Neural progenitor cell (in vitro differentiated cells): ENCODE measurements at places on chromosomes 4 and X.

DNA sequence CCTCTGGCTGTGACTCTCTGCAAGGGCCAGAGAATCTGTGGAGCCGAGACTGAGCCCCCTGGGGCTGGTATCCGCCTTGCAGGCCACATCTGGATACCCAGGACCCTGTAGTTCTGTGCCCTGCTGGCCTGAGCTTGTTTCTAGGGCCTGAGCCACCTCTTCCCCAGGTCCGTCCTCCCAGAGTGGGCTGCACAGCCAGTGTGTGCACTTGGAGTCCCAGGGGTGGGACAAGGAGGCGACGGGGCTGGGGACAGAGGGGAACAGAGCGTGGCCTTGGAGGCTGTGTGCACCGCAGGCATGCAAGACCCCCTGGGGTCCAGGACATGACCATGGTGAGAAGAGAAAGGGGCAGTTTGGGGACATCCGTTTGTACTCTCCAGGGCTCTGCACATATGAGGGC, 105.5 kb downstream of the SORCS2 start:
- no peak for DNase-seq

GRCh38 chr4:109662771-109663170, 40.5 kb downstream of the CASP6 start:
- peak; percentile 34 for DNase-seq

DNA sequence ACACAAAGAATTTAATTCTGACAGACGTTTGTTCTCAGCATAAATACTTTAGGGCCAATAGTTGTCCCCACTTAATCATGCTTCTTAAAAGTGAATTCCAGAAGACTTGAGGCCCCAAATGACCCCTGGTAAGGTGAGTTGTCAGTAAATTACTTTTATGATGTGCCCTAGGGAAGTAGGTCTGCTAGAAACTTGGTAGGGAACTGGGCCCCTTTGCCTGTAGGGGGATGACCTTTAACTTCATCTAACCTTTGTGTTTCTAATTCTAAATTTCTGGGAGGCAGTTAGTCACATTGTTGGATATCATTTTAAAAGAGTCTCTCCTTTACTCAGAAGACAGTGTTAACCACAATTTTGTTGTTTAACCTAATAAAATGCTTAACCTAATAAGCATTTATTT, 28.8 kb downstream of the HHIP start:
- no peak for DNase-seq

GRCh38 chr4:178196751-178197374, 754.6 kb upstream of the AGA start:
- no peak for DNase-seq

DNA sequence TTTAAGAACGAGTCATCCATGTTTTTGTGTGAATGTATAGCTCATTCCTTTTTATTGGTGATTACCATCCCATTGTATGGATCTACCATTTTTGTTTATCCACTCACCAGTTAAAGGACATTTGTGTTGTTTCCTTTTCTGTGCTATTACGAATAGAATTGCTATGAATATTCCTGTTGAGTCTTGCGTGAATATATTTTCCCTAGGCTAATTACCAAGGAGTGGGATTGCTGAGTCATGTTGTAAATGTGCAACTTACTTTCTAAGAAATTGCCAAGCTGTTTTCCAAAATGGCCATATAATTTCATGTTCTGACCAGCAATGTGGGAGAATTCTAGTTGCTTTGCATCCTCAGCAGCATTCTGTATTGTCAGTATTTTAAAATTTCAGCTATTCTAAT, 51.3 kb downstream of the YIPF6 start:
- DNase-seq: no peak

- peak; percentile 97 for DNase-seq
Observed at GRCh38 chr4:1410491-1411325, 4.5 kb upstream of the NKX1-1 start.

DNA sequence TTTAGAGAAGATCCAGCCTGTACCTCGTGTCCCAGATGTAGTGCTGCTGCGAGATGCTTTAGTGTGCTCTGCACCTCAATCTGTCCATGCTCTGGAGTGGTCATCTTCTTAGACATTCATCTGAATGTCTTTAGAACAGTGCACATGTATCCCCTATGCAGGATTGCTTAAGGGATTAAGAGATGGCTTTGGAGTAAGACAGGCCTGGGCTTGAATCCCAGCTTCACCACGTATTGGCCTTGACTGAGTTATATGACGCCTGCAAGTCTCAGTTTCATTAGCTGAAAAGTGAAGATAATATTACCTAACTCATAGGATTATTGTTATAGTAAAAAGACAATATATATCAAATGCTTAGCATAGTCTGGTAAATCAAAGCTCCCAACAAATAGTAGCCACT, 98.3 kb downstream of the NFKB1 start:
- no peak for DNase-seq

DNA sequence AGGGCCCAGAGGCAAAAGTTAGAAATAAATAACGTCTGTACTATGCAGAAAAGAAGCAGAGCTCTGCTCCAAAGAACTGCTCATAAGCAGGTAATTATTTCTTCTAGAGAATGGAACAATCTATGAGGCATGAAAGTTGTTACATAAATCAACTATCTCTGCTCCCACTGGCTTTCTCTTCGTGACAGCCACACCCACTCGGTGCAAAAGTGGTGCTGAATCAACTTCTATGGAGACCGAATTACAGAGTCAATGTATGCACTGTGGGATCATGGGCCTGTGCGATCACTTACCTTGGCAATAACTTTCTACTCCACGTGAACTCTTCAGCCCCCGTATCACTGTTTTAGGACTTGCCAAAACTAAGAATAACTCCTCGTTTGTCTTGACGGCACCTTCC, 99.4 kb upstream of the ATXN3L start:
- DNase-seq: no peak

DNA sequence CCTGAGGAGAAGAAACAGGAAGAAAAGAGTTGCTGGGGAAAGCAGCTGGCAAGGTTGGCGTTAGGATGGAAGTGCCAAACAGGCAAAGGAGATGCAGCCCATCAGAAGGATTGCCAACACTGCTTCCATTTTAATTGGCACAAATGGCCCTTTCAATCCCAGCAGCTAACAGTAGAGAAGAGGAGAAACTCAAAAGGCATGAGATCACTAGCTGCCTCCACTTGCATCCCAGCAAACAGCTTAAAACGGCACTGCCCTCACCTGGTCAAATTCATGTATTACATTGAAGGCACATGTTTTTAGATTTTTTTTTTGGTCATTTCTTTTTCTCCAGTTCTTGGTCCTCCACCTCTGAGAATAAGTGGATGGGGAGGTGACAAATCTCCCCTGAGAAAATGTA, 14.9 kb upstream of the LOC101059915 start:
- peak; percentile 61 for DNase-seq

GRCh38 chrX:69321006-69321655, 155.9 kb upstream of the PJA1 start:
- no peak for DNase-seq

DNA sequence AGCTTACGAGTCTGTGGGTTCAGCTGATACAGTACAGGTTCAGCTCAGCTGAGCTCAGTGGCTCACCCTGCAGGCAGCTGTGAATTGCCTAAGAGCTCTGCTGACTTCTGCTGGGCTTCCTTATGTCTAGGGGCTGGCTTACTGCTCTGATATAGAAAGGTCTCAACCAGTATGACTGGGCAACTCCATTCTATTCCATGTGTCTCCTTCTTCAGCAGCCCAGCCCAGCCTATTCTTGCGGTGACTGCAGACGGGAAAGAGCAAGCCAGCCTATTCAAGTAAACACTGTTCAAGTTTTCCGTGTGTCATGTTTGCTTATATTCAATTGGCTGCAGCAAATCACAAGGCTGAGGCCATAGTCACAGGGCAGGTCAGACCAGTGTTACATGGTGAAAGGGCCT, 615.4 kb upstream of the ZFP42 start:
- peak; percentile 59 for DNase-seq

- no peak for DNase-seq
Observed at GRCh38 chr4:26023203-26023972, 109.4 kb downstream of the SMIM20 start.

DNA sequence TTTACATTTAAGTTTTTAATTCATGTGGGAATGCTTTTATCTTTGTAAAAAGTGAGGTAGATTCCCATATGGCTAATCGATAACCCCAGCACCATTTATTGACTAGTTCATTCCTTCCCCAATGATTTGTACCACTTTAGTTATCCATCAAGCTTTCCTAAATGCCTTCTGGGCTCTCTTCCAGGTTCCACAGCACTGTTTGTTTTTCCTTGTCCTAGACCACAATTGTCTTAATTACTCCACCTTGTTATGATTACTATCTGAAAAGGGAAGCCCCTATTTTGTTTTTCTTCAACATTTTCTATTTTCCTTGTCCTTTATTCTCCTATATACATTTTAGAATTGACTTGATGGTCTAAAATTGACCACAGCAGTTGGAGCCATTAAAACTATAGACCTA, 48.5 kb upstream of the GPRIN3 start:
- no peak for DNase-seq

DNA sequence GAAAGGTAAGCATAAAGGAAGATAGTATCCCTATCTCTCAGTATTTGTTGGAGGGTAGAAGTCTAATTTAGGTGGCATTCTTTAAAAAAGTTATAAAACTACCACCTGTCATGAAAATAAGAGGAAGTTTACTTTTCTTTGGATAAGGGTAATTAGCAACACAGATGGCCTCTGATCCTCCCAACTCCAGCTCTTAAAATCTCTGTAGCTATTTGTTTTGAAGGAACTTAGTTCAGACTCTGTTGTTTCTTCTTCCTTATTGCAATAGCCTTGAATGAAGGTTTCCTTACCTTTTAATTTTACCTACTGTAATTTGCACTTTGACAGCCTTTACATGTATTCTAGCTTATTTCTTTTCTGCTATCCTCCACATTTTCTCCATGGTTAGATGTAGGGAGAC, 1261.3 kb downstream of the RAPGEF2 start:
- DNase-seq: no peak

DNA sequence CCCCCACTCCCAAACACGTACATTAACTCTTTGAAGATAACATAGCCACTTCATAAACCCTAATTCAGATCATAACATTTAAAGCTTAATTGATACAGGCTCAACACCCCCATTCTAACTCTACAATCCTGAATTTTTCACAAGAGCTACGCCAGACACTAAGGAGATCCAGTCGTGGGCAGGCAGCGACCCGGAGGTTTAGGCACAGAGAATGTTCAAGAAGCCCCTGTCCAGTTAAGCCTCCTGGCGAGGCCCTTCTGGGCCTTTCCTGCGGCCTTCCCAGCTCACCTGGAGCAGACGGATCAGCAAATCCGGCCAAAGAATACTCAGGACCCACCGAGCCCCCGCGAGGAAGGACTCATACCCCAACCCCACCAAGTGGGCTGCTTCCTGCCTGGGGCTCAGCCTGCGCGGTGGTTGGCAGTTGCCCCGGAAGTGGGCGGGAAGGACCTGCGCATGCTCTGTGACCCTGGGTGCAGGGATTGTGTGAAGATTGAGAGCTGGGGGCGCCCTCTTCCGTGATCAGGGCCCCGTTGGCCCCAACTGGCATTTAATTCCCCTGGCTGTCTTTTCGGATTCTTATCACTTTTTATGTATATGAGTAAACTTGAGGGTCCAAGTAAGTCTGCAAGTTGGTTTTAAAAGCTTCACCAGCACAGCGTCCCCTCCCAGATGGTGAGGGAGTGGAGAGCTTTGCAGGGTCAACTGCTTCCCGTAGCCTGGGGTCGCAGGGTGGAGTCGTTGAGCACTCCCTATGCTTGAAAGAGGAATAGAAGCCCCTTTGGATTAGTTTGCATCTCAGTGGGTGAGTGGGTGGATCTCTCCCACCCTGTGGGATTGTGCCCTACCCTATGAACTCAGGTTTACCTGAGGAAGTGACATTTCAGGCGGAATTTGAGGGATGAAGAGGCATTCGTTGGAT, at the start of gene TRIM61:
Gene TRIM61, minus strand, starts transcription at position 415 of the 922 bp plus-strand sequence. CDS start 7,655 bp downstream, outside the sequence.
- no peak for DNase-seq

GRCh38 chr4:43325220-43325967, 432.9 kb downstream of the GRXCR1 start:
- no peak for DNase-seq

GRCh38 chrX:48918643-48919340, at the start of gene PIM2:
Gene PIM2 (minus strand): TSS chrX:48919024. CDS start chrX:48918834, 190 bp downstream.
- peak; percentile 96 for DNase-seq

DNA sequence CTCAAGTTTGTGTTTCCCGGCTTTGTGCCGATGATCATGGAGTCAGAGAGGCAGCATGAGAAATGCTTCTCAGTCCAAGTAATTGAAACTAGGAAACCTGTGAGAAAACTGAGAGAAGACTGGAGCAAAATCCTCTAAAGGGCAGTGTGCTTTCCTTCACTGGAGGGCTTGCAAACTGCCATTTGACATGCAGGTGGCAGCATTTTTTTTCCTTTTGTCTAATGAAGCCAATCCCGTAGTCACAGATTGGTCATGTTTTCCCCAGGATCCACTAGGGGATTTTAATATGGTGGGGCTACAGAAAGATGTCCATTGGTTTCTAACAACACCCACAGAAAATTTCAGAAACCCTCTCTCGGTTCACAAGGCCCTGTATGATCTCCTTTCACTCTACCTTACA, 117.4 kb upstream of the NUDT10 start:
- DNase-seq: peak; percentile 25

GRCh38 chrX:152899874-152900719, 2.2 kb downstream of the ZNF185 start:
- DNase-seq: no peak

DNA sequence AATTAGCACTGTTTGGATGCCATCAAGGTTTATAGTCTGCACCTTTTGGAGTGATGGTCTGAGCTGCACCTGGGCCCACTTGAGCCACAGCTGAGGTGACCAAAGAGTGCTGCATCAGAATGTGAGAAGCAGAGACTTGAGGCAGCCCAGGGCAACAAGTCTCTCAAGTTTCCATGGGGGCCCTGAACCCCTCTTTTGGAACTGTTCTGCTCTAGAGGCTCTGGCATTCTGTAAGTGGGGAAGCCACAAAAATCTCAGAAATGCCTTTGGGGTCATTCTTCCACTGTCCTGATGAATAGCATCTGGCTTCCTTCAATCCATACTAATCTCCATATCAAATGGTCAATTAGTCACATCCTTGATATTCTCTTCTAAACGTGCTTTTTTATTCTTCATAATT, 298.4 kb upstream of the MAOA start:
- DNase-seq: no peak

- peak; percentile 63 for DNase-seq
Observed at GRCh38 chr4:1981251-1982058, 27.3 kb downstream of the NELFA start.

DNA sequence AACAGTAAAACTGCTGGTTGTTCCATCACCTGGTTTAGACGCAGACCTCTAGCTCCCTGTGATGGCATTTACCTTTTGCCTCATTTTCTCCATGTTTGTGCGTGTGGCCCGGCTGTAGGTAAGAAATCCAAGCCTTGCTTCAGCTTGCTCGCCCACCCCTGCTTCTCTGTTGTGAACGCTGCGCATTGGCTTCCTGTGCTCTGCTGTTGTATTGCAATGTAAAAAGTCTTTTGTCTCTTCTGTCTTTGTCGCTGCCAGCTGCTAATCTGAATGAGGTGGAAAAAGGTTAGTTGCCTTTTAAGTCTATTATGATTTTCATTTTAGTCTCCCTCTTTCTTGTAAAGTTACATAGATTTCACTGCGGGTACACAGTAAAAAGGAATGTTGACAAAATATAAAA, 127.3 kb upstream of the PACRGL start:
- DNase-seq: peak; percentile 77

- DNase-seq: peak; percentile 67
Observed at GRCh38 chrX:23333842-23334520, 668 bp upstream of the PTCHD1 start.
